T-helper 2 cell treated with Interferon-gamma antibody and Interleukin-4, amounts not matched to agents 5 μg/mL and 100 μg/mL, for 36 hours (primary cell): ENCODE measurements at places on chromosomes 11 and 22.

GRCh38 chr11:15726221-15726746 lies 611.6 kb downstream of the INSC start:
- no peak for DNase-seq

DNA sequence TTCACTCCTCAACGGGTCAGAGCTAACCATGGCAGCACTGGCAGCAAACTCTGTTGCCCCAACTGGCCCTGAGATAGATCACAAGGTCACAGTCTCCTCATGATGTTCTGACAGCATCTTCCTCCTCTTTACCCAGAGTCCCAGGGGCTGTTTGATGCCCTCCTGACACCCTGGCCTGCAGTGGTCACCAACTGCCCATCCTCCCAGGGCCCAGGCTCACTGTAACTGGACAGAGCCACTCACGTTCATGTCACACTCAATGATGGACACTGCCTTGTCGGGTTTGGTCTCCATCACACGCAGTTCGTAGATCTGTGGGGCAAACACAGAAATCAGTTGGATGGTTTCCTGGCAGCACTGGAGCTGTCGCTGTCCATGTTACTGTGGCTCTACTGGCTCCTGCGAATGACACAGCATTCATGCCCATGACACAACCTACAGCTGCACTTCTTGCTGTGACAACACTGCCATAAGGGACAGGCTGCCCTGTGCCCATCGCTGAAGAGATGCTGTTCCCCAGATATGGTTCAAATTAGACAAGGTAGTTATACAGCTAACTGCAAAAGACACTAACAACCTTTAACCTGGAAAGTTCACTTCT lies 10.4 kb upstream of the C22orf39 start:
- DNase-seq, result no peak

DNA sequence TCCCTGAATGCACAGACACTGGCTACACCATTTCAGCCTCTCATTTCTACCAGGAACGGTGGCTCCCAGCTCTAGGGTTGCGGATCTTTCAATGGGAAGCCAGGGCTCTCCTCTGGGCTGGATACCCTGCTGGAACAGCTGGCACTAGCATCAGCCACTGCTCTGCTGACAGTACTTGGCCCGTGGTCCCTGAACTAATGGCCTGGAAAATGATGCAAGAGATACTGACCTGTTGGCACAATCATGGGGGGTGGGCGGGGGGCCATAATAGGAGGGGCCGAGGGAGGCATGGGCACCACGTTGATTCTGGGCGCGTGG lies 10.7 kb upstream of the TBC1D10A start:
- no peak for DNase-seq

DNA sequence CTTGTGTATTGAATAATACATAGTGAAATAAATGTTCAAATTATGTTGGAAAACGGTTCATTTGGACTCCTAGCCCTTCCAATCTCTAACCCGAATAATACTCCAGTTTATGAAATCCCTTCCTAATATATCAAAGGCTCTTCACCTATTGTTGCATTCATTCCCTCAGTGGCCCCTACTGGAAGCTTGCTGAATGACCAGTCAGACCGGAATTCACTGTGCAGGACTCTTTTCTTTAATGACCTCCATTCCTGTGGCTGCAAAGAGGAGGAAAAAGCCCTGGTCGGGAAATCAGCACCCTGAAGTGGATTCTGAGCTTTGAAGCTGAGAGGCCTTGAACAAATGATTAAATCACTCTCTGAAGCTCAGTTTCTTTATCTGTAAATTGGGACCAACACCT lies 19.1 kb upstream of the RCN1 start:
- DNase-seq, result no peak

- no peak for DNase-seq
These were observed 33.4 kb upstream of the GLYATL1 start for GRCh38 chr11:58905721-58906547.

DNA sequence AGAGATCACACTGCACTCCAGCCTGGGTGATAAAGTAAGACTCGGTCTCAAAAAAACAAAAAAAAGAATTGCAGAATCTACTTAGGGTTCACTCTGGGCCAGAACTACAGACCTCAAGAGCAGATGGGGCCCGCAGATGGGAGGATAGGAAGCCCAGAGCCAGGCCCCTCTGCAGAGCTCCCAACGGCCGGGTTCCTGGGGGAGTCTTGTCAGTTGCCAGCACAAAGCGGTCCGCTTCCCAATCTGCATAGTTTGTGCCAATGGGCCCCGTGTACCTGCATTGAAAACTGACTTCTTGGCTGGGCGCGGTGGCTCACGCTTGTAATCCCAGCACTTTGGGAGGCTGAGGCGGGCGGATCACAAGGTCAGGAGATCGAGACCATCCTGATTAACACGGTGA lies 1.7 kb upstream of the CHID1 start:
- no peak for DNase-seq

DNA sequence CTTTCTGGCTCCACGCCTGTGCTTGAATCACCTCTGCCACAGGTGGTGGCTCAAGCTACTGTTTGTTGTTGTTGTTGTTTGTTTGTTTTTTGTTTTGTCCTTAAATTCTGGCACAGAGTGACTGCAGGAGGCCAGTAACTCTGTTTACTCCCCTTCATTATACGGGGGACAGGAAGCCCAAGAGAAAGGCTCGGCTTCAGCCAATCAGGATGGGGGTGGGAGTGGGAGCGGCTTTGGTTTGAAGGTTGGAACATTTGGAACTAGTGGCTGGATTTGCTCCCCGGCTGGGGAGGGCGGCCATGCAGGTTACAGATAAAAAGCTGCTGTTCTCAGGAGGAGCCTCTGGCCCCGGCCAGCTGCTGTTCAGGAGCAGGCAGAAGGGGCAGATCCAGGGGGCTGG lies 19.7 kb upstream of the CABP2 start:
- DNase-seq, result no peak

DNA sequence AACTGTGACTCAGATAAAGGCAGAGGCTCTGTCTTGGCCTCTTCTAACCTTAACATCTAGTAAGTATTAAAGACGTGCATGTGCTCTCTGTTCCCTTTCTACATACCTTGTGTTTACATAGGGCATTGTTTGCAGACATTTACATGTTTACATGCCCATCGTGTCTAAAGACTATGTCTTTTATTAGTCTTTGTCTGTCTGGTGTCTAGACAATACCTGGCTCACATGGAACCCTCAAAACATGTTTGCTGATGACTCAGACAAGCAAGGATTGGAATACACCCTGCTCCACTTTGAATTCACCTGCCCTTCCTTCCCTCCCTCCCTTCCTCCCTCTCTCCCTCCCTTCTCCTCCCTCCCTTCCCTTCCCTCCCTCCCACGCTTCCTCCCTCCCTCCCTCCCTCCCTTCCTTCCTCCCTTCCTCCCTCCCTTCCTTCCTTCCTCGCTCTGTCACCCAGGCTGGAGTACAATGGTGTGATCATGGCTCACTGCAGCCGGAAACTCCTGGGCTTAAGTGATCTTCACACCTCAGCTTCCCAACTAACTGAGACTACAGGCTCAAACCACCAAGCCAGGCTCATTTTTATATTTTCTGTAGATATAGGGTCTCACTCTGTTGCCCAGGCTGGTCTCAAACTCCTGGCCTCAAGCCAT lies 23.7 kb upstream of the SORL1-AS1 start:
- DNase-seq, result no peak

DNA sequence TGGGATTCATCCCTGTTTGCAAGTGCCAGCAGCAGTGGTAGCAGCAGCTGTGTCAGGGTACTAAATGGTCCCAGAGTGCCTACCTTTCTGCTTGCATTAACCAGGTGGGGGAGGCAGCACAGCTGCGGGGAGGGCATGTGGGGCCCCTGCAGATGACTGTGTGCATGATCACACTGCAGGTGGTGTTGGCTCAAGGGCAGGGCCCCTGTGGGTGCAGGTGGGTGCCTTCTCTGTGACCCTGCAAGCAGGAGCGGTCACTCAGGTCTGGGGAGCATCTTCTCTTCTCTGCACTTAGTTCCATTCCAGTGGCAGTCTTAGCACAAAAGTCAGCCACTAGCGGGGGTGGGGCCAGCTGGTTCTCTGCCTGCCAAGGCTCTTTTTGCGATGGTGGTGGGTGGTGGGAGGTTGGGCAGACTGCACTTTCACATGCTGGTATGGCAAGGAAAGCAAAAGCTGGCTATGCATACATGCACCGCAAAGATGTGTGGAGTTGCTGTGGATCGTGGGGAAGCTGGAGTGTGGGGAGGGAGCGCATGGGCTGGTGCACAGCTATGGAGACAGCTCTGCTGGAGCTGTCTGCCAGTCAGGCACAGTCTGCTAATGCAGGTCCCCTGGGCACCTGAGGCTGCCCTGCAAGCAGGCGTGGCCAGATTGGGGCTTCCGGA lies 157.1 kb downstream of the DYNC2H1 start:
- DNase-seq, result no peak
